ENCODE measurements at places on chromosomes 7 and 10.

DNA sequence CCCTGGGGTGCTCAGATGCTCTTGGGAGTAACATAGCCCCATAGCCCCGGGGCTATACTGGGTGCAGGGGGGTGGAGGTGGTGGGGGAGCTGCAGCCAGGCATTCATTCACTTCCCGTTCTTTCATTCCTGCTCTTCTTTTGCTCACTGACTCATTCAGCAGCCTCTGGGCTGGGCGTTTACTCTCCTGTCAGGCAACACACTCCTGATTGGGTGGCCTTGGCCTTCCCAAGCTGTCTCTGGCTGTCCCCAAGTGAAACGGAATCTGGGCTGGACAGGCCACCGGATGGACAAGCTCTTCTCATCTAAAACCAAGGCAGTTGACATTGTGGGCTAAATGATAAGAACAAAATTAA lies 34.6 kb downstream of the CHST3 start:
- DNase-seq, result no peak

GRCh38 chr7:38060116-38060515 lies 117.9 kb upstream of the STARD3NL start:
- DNase-seq, result no peak

- peak; percentile 53 for DNase-seq
Measured at GRCh38 chr7:7795630-7796121, 77.3 kb upstream of the RPA3 start.

- no peak for DNase-seq
Measured at GRCh38 chr10:71297343-71297742, 21.7 kb upstream of the SLC29A3 start.

DNA sequence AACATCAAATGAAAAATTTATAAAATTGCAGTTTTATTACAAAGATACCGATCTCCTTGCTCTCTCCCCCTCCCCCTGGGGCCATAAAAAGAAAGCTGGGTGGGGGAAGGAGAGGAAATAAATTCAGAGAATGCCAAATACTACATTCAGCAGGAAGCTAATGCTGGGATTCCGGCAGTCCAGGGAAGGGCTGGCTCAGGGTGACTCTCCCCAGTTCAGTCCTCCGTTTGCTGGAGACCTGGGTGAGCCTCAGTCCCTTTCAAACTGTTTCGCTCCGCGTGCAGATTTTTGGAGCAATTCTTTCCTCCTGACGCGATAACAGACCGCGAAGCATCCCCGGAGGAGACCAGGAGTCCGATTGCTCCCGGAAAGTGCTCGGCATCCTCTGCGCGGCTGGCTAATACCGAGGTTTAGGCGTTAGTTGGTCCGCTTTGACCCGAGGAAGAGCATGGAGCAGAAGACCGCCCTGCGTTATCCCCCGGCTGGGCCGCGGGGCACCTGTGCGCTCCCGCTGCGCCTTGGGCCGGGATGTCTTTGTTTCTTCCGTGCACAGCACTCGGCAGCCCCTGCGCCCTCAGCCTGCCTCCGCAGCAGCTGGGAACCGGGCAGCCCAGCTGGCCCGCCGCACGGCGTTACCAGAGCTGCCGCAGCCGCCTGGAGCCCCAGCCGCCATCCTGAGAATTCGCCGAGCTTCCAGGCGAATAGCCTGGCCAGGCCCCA lies 3.9 kb upstream of the HOXA2 start:
- DNase-seq, result no peak

DNA sequence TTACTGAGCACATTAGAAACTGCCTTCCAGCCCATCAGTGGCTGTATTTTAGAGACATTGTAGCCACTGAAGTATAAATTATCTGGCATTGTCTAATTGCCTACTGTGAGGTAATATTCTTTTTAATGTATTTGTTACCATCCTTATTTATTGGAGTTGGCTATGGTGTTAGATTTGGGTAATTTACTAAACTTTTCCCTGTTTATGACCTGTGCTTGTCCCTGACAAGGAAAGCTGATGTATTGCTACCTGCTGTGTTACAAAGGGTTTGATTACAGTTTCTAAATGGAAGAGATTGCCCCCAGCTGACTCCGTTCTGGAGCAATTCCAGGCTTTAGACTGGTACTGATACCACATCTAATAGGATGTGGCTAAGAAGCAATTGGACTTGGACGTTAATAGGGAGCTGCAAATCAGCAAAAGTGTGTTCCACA lies 12.3 kb upstream of the ASCC1 start:
- DNase-seq, result no peak

- peak; percentile 54 for DNase-seq
Measured at GRCh38 chr10:98242823-98243222, 25.2 kb downstream of the LOXL4 start.

GRCh38 chr7:150952331-150953050 lies 25.6 kb downstream of the KCNH2 start:
- no peak for DNase-seq

DNA sequence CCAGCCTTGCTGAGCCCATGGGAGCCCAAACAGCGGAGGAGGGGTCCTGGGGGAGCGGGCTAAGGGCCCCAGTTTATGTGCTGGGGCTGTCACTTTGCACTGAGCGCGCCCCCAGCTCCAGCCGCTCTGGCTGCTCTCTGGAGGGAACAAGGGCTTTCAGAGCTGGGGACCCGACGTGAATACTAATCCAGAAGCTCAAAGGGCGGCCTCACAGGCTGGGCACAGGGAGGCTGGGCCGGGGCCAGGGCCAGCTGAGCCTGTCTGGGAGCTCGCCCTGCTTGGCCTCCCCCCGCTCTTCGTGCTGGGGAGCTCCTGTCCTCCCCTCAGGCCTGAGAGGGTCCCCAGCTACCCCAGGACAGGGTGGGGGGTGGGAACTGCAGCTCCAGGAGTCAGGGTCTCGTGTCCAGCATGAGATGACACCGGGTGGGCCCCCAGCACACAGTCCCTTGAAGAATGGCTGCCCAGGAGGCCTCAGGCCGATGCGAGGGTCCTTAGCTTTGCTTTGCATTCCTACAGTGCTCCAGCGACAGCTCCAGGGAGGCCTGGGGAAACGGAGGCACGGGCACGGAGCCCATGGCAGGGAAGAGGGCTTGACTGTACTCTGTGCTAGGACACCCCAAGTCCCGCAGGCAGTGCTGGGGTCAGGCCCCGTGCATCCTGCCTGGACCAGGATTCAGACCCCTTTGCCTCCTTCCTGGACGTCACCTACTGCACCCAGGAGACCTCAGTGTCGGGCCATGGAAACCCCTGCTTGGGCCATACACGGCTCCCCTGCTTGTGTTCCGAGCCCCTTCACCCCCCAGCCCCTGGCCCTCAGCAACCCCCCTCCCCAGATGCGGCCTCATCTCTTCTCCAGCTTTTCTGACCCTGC lies 5.8 kb upstream of the AMZ1 start:
- no peak for DNase-seq

DNA sequence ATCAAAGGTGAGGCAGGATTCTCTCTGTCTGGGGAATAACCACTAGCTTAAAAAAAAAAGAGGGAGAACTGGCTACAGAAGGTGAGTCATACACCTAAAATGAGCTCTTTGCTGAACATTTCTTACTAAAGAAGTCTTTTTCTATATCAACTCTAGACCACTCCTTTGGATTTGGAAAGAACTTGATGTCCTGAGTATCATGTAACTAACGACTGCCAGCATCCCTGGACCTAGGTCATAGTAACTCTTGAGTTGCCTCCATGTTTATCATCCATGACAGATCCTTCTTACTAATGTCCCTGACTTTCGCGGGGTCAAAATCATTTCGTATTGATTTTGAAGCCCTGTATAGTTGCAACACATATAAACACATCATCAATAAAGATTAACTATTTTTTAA lies 89.1 kb downstream of the CNOT4 start:
- DNase-seq, result no peak

- no peak for DNase-seq
Measured at GRCh38 chr7:127290116-127290655, 37.4 kb upstream of the GRM8 start.

GRCh38 chr10:125209591-125210355 lies 49.4 kb upstream of the CTBP2 start:
- no peak for DNase-seq

GRCh38 chr7:80918399-80918798 lies 452 bp downstream of the SEMA3C start:
- peak; percentile 51 for DNase-seq

- no peak for DNase-seq
Measured at GRCh38 chr7:131827421-131827820, 271.0 kb upstream of the PODXL start.

DNA sequence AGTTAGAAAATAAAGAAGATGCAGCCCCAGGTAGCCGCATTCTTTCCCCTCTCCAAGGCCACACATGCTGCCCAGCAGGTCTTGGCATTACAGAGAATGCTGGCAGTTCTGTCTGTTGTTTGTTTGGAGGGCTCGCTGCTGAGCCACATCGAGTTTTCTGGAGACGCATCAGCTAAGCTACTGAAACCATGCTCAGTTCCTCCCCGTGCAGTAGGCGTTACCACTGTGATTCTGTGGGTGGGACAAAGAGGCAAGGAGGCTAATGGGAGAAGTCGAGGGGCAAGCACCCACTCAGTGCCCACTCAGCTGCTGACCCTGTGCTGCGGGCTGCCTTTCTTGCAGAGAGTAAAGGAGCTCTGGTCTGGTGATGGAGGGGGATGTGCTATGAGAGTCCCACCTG lies 15.5 kb upstream of the GTPBP4 start:
- no peak for DNase-seq

DNA sequence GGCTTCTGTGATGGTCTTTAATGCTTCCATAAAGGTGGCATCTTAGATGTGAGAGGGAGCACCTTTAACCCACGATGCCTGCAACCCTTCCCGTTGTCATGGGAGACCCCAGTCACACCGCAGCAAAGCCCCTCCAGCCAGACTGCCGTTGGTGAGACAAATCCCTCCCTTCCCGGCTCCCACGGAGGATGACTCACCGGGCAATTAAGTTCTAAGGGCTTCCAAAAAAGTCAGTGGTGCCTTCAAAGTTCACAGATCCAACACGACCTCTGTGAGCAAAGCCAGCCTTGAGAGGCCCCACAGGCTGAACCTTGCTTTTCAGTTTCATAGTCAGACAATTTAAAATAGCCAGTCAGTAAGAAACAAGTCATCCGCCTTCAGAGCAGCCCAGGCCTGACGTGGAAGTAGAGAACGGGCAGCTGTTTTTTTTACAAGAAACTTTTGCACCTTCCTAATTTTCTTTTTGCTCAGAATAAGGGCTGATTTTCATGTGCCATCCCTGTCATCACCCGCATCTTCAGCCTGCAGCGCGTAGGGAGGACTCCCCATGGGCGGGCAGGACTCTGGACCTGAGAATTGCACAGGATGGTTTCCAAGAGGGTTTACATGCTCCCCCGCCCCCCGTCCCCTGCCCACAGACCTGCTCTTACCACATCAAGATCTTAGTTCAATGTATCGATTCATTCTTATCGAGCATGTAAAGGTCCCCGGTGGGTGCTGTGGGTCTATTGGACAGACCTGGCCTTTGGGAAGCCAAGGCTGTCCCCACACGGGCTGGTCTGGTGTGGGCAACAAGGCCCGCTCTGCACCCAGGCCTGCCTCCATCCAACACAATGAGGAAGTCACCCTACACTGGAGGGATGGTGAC lies 333.9 kb downstream of the DNAJB6 start:
- DNase-seq, result no peak

GRCh38 chr10:89377705-89378637 lies at the start of gene IFIT1B:
Gene IFIT1B, plus strand, starts transcription at chr10:89378056. Its CDS starts 80 bp downstream, at chr10:89378136.
- DNase-seq, result peak; percentile 53

DNA sequence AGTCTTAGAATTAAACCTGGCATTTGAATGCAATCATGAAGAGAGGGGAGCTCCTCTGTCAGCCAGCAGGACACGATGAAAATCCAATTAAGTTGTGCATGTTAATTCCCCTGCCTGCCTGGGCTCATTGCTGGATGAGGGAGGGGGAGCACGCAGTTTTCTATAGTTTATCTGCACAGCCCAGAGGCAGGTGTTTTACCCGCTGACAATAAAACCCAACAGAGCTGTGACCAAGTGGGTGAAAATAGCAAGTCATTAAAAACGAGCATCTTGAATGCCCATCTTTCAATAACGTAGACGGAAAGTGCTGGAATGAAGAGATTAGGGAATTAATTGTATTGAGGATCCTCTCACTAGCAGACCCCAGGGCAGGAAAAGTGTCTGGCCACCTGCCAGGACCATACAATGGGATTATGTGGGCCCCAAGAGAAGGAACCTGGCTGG lies 100.1 kb upstream of the FAM20C start:
- DNase-seq, result no peak

DNA sequence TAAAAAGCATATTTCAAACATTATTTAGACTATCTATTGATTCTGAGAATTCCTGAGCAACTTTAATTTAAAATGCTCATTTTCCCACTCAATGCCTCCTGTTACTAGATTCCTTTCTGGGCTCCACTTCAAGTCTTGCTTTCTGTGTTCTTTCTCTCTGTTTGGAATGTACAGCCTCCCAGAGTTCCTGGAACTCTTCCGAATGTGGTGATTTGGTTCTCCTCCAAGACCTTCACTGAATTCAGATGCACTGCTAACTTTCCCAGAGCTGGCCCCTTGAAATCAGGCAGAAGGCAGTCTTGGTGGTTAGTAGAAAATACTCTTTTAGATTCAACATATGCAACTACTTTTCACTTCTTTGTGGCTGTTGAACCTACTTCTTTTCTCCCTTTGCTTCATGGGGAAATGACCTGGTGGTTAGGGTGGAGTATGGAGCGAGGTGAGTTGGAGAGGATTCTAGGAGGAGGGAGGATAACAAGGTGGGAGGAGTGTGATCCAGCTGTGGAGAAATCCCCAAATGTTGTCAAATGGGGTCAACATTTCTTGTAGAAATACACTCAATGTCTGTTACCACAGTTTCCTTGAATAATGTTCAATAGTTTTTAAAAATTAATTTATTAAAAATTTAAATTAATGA lies 27.9 kb upstream of the CCDC7 start:
- DNase-seq, result no peak

DNA sequence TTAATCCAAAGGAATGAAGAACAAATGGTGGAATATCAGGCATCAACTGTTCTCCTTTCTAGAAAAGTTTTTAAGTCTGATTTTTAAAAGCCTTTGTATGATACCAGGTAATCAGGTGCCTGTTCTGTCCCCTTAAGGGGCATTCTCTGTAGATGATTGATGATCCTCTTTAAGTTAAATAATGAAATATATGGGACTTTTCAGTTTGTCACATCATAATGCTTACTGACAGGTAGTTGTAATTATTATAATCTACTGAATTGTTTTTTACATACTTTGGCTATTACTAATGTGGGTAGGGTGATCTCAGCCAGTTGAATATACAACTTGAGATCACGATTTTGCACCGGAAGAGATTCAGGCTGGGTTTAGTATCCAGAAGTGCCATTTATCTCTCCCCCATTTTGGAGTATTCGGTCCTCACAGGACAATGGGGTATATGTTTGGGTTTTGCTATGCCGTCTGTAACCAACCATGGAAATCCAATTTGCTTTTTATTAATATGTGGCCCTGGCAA lies 330.2 kb downstream of the BICC1 start:
- DNase-seq, result no peak

GRCh38 chr7:108045154-108045553 lies 42.2 kb upstream of the LAMB1 start:
- no peak for DNase-seq

DNA sequence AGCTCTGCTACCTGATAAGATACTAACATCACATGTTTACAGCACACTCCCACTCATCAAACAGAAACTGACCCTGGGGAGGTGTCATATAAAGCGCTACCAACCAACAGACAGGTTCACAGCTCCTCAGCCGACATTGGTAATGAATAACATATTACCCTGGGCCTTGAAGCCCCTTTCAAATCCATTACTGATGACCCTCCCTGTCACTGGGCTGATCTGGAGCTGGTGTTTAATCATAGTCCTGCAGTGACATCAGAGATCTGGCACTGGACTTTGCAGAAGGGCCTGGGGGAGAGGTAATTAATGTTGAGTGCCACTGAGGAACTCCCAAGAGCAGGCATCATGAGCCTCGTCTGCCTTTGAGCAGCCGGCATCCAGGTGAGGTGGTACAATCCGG lies 306.5 kb upstream of the NFE2L3 start:
- no peak for DNase-seq

- no peak for DNase-seq
Measured at GRCh38 chr10:13788320-13788600, 201.5 kb downstream of the PRPF18 start.
